Osteocyte (in vitro differentiated cells): ENCODE measurements at places on chromosomes 1 and 21. TPM values are rescaled to one million over a fixed set of nuclear protein-coding genes. Genes with fewer than 3 reads are reported as not detected.

GRCh38 chr1:43267818-43268425 lies 1.9 kb upstream of the TMEM125 start:
- no peak for DNase-seq

- peak; percentile 86 for DNase-seq
These were observed 80.4 kb upstream of the AK4 start for GRCh38 chr1:65067491-65068201.

DNA sequence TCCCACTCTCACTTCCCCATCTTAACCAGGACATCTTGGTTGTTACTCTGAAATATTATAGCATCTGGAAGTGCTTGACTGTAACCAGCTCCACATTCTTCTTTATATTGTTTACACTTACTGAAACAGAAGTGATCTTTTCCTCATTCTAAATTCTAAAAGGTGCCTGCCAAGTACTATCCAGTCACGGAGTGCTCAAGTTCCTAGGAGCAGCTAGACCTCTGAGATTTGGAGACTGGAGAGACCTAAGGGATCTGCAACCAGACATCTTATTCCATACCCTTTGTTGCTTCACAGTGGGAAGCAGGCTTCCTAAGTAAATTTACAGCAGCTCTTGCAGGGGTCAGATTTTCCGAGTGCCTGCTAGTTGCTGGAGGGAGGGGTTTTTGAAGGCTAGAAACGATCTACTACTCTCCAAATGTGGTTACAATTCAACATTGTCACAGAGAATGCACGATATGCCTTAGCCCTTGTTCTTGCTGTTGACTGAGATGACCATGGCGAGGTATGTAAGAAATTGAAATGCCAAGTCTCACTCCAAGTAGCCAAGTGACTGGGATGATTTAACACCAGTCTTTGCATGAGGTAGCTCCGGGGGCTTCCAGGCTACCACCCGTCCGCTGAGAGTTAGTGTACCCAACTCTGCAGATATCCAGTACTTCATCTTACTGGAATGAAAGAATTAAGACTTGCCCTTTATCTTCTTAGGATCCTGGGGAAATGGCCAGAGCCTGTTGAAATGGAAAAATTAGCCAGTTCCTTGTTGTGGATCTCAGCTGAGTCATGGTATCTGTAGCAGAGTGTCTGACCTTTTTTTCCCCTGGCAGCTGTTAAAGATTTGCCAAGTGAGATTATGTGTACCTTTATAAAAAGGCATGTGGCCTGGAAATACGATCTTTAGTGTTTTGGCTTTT lies 150.8 kb downstream of the MAST2 start:
- DNase-seq, result no peak

DNA sequence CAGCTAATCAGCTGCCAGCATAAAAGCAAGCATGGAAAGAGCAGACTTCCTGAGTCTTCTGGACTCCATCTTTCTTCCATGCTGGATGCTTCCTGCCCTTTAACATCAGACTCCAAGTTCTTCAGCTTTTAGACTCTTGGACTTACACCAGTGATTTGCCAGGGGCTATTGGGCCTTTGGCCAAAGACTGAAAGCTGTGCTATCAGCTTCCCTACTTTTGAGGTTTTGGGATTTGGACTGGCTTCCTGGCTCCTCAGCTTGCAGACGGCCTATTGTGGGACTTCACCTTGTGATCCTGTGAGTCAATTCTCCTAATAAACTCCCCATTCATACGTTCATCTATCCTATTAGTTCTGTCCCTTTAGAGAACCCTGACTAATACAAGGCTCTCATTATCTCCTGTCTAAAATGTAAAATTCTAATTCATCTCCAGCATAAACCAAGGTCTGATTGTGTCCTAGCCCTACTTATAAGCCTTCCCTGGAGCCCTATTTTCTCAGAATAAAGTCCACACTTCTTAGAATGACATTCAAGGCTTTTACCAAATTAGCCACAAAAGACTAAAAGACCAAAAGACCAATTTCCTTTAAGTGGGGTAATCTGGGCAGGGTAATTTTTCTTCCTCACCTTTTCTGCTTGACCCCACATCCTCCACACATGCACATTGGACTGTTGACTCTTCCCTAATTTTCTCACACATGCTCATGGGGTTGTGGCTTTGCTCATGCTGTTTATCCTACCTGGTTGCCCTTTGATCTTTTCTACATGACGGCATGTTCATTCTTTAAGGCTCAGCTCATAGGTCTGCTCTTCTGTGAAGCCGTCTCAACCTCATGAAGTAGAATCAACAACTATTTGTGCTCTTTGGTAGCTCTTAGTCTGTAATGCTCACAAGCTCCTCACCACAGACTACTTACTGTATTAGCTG lies 18.1 kb upstream of the ENAH start:
- DNase-seq, result no peak

GRCh38 chr1:234706931-234707330 lies 97.0 kb upstream of the IRF2BP2 start:
- DNase-seq, result no peak

DNA sequence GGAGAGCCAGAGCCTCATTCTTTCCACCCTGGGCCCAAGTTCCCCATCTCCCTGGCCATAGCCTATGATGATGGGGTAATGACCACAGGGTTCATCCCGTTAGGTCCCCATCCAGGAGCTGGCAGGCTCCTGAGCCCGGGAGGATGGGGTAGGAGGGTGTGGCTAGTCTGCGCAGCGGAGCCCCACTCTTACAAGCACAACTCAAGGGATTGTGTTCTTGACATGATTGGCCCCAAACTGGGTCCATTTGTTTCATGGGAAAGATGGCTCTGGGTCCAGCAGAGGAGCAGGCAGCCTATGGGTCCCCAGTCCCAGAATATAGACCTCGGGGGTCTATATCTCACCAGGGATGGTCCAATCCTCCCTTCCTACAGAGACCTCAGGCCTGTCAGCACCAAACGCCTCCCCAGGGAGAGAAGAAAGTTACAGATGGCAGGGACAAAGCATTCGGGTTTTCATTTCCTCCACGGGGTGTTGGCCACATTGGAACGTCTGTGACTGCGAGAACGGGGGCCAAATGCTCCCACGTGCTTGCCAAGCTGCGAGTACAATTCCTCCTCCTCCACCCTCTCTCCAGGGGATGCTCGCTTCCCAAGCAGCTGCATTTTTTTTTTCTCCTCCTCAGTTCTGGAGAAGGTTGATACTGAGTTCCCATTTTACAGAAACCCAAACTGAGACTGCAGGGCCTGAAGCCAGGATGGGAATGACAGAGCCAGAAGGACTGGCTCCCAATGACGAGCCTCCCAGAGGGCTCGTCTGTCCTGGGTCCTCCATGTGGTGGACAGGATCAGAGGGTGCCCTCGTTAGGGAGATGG lies 71.0 kb downstream of the DHRS3 start:
- no peak for DNase-seq

GRCh38 chr21:34179204-34179935 lies 106.0 kb downstream of the MRPS6 start:
- no peak for DNase-seq

GRCh38 chr1:212915245-212916091 lies 34.9 kb upstream of the VASH2 start:
- DNase-seq, result no peak

Gene FAM151A
- total RNA-seq, result not detected in 2 replicates

Gene CHI3L2
- total RNA-seq, result not detected in 2 replicates
